ENCODE measurements at places on chromosomes 3 and 15.

DNA sequence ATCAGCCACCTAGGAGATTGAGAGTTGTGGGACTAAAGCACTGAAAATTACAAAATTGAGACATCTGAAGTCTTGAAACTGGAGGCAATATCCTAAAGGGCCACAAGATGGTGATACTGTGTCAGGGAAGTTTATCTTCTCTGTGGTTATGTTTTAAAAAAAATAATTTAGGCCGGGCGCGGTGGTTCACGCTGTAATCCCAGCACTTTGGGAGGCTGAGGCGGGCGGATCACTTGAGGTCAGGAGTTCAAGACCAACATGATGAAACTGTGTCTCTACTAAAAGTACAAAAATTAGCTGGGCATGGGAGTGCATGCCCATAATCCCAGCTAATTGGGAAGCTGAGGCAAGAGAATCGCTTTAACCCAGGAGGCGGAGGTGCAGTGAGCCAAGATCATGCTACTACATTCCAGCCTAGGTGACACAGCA, 17.9 kb upstream of the NIT2 start:
- no peak for DNase-seq

GRCh38 chr3:150314248-150315004, 93.7 kb upstream of the TSC22D2 start:
- no peak for DNase-seq

DNA sequence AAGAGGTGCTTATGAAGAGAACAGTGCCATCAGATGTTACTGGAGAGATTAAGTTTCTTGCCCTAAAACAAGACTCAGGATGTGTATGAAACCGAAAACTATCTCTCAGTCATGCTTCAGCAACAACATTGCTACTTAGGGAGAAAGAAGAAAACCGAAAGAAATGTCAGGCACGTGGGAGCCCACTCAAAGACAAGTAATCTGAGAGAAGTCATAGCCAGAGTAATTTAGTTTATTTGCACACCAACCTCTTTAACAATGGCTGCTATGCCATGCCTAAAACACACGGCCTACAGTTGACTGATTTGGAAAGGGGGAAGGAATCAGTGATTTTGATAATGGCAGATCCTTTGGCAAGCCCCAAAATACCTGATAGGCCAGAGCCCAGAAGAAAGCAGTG, 162.9 kb downstream of the TIGIT start:
- no peak for DNase-seq

GRCh38 chr3:176824811-176825210, 372.5 kb downstream of the TBL1XR1 start:
- DNase-seq, result no peak

Measured in right renal cortex interstitium (tissue), 3 donors.